ENCODE measurements at places on chromosomes 6 and 20. TPM values are rescaled to one million over a fixed set of nuclear protein-coding genes. Genes with fewer than 3 reads are reported as not detected.

Gene TSBP1
- total RNA-seq: not detected

Gene PDE7B
- total RNA-seq: 0.57 TPM

Gene PLEKHG1
- total RNA-seq: 3.6 TPM

Gene PLAGL1
- total RNA-seq: 4.5 TPM

DNA sequence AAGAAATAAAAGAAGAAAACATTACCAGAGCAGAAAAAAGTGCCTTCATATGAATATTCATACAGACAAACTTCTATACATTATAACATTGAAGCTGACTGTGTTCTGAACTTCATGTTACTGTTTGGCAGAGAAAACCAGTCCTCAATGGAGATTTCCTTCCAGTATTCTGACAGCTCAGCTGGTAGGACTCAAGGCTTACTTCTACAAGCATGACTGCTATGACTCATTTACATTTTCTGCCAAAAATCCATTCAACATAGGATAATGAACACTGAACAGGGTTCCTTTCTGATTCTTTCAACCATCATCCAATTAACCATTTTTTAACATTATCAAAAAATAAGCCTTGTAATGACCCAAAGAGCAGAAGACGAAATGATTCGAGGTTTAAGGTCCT, 25.4 kb downstream of the COL9A1 start:
- no peak for DNase-seq

GRCh38 chr20:32894026-32894483, 35.3 kb downstream of the EFCAB8 start:
- no peak for DNase-seq

DNA sequence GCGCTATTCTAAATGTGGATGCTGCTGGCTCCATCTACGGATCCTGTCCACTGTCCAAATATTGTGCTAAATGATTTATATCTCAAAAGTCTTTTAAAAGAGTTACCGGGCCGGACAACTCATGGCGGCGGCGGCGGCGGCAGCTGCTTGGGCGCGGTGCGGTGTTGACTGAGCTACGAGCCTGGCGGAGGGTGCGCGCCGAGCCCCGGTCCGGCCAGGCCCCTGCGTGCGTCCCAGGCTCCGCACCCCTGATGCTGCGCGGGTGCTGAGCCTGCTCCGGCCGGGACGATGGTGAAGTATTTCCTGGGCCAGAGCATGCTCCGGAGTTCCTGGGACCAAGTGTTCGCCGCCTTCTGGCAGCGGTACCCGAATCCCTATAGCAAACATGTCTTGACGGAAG, 303.4 kb downstream of the CENPW start:
- no peak for DNase-seq
